ENCODE measurements at places on chromosomes 4 and X.

DNA sequence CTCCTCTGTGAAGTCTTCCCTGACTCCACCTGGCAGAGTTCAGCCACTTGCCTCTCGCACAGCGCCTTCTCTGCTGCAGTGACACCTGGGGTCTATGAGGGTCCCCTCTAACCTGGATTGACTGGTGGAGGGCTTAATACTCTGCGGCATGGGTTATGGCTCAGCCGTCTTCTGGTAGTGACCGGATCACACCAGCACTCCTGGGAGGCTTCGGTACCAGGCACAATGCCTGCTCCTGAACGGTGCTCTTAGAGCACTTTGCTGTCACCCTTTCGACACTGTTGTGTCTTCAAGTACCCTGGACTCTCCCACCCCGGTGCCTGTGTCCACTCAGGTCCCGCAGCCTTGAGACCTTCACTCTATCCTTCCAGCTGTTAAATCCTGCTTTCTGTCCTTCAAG is 50.0 kb downstream of the C4orf50 start:
- no peak for DNase-seq

GRCh38 chr4:165208741-165209388 is 1.5 kb downstream of the KLHL2 start:
- DNase-seq, result peak; percentile 11

DNA sequence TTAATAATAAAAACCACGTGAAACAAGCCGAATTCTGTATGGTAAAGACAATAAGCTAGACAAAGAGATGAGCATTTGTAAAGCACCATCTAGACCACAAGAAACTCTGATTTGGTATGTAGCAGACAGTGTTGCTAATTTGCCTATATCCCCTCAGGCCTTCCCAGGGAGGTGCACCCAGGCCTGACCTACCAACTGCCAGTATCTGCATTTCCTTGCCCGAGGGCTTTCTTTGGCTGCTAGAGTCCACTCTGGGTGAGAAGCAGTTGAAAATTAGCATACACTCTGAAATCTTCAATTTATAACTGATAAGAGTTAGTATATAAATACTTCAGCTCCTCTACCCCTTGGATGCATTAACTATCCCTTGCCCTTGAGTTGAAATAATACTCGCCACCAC is 37.4 kb upstream of the IL1RAPL1 start:
- DNase-seq, result no peak

DNA sequence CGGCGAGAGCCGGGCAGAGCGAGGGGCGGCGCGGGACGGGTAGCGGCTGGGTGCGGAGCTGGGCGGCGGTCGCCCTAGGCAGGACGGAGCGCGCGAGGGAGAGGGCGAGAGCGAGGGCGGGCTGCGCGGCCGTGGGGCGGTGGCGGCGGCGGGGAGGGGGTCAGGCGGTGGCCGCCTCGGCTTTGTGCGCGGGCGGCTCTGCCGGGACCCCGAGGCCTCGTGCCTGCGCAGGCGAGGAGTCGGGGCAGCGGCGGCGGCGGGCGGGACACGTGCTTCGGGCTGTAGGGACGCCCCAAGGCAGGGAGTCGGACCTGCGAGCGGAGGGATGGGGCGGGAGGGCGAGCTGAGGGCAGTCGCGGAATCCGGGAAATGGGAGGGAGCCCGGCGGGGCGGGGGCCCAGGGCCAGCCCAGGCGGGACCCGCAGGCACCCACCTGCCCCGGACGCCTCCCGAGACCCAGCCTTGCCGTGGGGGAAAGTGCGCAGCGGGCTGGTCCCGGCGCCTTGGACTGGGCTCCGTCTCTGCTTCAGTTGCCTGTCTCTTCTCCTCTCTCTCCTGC is 465 bp downstream of the BMPR1B start:
- peak; percentile 38 for DNase-seq
